Stimulated activated CD8-positive, alpha-beta memory T cell treated with anti-CD3 and anti-CD28 coated beads, Interleukin-12 subunit alpha, Interleukin-12 subunit beta, amount 100 ng/mL, for 4 hours (primary cell): ENCODE measurements at places on chromosomes 7 and 10.
A peak's percentile ranks its signal among the peaks of the same experiment; 100 is the strongest.

DNA sequence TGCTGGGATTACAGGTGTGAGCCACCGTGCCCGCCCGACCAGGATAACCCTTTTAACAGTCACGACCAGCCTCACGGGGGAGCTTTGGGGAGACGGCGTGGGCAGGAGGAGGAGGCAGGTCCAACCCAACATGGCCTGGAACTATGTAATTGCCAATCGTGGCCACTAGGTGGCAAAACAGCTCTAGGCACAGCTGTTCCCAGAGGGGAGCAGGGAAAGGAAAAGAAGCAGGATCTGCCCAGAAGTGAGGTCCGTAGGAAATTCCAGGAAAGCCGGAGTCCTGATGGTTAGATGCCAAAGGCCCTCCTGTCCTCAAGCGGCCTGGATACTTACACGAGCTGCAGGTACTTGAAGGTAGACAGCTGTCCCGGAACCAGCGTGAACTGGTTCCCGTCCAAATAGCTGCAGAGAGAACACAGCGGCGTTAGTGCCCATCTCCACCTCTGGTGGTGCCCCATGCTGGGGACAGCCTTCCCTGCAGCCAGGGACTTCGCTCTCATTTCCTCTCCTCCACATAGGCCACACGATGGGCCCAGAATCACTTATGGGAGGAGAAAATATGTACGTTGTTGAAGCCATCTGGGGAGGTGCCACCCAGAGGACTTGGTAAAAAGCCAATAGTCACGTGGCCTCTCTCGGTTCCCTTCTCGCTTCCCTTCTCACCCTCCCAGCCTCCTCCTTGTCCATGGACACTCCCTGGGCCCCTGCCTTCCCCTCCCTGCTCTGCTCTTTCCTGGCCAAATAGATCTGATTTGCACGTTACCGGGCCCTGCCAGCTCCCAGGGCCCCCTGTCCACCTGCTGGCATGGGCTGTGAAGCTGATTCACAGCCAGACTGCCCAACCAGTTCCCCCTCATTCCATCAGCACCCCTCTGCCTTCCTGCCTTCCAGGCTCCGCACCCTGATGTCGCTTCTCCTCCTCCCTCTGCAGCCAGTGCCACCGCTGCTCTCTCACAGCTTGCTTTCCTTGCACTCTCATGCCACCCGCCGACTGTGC lies 148.1 kb downstream of the SLIT1 start:
- peak; percentile 44 for DNase-seq

DNA sequence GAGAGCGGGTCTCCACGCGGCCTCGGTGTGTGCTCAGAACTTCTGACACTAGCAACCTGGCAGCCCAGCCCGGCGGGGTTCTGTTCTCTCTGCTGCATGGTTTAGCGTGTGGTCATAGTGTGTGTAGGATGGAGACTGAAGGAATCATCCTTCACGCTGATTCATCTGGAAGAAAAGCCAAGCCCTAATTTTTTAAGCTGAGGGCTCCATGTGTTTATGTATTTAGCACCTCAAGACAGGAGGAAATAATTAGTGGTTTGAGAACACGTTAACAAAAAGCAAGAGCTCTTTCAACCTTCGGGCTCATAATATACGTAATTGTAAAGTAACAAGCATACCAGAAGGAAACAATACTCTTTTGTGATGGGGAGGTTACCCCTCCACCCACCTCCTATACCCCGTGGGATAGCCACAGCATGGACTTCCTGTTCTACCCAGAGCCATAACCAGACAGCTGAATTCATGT lies 504.6 kb upstream of the MKI67 start:
- DNase-seq, result no peak

- no peak for DNase-seq
Observed at GRCh38 chr7:2224491-2224928, 8.2 kb downstream of the MAD1L1 start.

- DNase-seq, result no peak
Observed at GRCh38 chr7:114413761-114414155, 857 bp upstream of the FOXP2 start.

GRCh38 chr10:24495666-24496460 lies 227.8 kb downstream of the ARHGAP21 start:
- no peak for DNase-seq

DNA sequence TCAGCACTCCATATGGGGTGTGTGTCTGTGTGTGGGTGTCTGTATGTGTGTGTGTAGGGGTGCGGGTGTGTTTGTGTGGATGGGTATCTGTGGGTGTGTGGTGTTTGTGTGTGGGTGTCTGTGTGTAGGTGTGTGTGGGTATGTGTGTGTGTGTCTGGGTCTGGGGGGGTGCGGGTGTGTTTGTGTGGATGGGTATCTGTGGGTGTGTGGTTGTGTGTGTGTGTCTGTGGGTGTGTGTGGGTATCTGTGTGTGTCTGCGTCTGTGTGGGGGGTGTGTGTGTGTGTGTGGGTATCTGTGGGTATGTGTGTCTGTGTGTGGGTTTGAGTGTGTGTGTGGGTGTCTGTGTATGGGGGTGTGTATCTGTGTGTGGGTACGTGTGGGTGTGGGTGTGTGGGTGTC lies 148.7 kb downstream of the RGS10 start:
- no peak for DNase-seq

DNA sequence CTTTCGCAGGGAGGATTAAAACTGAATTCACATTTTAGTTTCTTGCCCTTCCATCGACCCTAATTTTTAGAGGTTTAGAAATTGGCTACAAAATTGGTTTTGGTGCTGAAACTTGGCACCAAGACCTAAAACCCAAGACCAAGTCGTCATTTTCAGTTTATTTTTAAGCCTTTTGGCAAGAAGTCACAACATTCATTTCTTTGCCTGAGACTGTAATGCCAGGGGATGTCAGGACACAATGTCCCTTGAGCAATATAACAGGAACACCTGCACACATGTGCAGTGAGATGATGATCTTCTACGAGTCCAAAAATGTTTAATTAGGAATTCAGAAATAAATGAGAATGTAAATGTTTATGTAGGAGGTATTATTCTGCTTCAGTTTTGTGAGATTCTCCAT lies 335.4 kb upstream of the ANKRD30A start:
- no peak for DNase-seq

DNA sequence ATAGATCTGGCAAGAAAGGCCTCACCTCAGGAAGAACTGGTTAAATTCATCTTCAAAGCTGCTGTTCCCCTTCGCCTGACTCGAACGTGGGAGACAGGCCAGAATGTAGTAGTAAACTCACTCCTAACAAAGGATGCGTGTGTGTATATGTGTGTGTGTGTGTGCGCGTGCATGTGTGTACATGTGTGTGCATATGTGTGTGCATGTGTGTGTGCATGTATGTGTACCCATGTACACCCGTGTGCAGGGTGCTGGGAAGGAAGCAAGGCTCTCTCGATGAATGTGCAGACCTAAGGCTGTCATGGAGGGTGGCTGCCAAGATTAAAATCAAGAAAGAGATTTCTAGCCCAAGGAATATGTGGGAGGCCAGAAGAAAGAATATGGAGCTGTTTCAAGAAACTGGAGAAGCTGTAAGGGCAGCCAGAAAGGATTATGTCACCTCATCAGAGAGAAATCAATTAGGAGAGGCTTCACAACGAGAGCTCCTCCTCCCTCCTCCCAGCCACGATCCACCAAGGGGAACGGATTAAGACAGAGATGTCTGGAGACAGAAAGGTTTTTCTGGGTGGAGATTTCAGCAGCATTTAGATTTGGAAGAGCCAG lies 34.0 kb upstream of the LBX1 start:
- DNase-seq, result no peak

DNA sequence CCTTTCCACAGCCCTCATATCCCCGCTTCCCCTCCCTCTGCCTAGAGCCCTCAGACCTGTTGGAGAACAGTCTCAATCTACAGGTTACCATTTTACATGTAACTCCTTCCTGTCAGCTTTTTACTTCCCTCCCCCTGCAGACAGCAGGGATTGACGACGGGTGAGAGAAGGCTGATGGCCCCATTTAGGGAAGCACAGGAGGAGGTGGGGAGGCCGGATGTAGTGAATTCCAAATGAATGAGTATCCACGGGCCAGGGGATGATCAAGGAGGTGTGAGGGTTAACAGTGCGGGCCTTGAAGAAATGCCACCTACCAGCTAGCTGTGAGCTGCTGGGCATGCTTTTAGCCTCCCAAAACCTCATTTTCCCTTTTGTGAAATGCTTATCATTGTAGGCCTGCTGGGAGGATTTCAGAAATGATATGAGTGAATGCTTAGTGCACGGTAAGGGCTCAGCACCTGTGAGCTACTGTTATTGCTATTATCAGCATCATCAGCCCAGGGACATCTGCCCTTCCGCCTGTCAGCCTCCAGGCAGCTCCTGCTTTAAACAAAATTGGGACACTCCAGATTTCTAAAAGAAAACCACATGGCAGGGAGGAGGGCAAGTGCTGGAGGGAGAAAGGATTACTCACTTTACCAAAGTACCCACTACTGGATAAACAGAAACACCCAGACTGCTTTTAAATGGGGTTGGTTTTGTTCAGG lies 6.5 kb upstream of the NANOS1 start:
- DNase-seq, result no peak

GRCh38 chr7:155132431-155132830 lies 62.3 kb downstream of the HTR5A start:
- DNase-seq, result no peak

- DNase-seq, result no peak
Observed at GRCh38 chr7:135334830-135335543, 101.3 kb downstream of the STRA8 start.

GRCh38 chr7:149766135-149766675 lies 7.2 kb downstream of the ZNF467 start:
- no peak for DNase-seq
